ENCODE measurements at places on chromosomes 3 and 15. TPM values are rescaled to one million over a fixed set of nuclear protein-coding genes. Genes with fewer than 3 reads are reported as not detected.

- no peaks in the 10 kb centered on the region for H3K27me3 ChIP-seq
- no peak for DNase-seq
- H3K36me3 ChIP-seq, result no peaks in the 10 kb centered on the region
- no peaks in the 10 kb centered on the region for H3K4me1 ChIP-seq
- H3K27ac ChIP-seq, result no peak overlapping the region
Measured at GRCh38 chr15:20659265-20659664, 117.7 kb upstream of the GOLGA6L6 start.

DNA sequence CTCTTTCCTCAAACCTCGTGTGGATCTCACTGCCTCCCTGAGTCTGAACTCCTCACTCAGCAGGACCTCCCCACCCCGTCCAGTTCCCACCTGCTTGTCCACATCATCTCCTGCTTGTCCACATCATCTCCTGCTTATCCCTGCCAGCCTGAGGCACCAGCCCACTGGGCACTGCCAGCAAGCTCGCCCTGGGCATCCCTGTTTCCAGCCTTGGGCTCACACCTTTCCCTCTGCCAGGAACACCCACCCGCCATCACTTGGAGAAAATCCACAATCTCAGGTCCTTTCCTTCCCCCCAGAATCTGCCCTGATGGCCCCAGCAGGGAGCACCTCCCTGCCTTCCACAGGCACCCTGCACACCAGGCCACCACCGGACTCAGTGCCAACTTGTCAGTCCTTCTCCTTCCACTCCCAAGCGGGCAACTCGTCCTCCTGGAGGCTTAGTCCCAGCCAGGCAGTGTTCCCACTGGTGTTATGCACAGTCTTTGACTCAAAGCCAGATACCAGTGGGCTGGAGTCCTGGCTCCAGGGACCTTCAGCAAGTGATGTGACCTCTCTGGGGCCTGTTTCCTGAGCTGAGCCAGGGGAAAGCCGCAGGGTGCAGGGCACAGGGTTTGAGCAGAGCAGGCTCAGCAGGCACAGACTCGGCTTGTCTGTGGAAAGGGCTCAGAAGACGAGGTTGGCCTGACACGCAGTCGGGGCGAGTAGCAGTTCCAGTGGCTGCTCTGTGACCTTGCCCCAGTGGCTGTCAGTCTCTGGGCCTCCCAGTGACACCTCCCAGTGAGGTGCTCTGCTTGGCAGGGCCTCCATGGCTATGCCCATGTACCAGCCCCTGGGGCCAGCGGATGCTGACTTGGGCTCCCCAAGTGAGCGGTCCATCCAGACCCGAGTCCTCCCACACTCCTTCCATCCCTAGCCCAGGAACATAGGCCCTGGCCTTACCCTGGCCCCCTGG is 9.5 kb upstream of the MESP2 start:
- no peaks in the 10 kb centered on the region for H3K27me3 ChIP-seq
- H3K4me3 ChIP-seq, result no peak overlapping the region
- no peak overlapping the region for H3K27ac ChIP-seq

DNA sequence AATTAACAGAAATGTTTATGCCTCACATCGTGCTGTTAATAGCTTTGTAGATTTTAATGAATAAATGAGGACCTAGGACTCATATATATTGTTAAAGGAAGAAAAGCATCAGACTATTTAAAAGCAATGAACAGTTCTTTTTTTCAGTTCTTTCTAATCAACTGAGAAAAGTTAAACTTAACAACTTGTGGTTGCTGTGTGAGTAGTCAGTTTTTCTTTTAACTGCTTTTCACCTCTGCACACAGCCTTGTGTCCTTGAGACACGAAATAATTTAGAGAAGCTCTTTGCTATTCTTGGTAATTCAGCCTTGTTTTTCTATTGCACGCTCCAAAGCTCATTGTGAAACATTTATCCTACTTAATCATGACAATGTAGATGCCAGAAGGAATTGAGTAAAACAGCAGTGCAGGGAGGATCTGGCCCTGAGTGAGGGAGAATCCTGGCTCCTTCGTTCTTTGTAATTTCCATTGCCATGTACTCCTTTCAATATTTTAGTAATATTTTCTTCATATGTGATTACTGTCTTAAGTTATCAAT is 499.0 kb downstream of the PYDC2 start:
- no peak for DNase-seq
- no peaks in the 10 kb centered on the region for H3K4me1 ChIP-seq
- no peak overlapping the region for H3K4me3 ChIP-seq
- no peaks in the 10 kb centered on the region for H3K27me3 ChIP-seq
- no peaks in the 10 kb centered on the region for H3K36me3 ChIP-seq
- H3K27ac ChIP-seq, result no peak overlapping the region

GRCh38 chr3:60855250-60855649 is 396.0 kb downstream of the FHIT start:
- no peak overlapping the region for H3K4me3 ChIP-seq
- H3K36me3 ChIP-seq, result no peaks in the 10 kb centered on the region
- H3K4me1 ChIP-seq, result no peaks in the 10 kb centered on the region
- no peak for DNase-seq

DNA sequence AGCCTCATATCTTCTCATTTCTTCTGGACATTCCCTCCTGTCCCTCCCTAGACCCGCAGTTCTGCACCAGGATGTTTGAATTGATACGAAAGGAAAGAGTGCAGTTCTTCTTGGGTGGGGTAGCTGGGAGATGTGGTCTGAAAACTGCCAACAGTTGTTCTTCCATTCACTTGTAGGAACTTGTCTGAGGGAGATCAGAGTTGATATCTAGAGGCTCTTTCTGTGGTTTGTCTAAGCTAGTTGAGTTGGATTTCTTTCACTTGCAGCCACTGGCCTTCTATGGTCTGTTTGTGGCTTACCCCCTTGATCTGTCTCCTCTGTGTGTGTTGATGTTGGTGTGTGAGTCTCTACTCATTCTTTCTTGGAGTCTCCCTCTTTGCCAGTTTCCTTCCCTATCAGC is 42.5 kb upstream of the PIK3CB start:
- no peaks in the 10 kb centered on the region for H3K4me1 ChIP-seq
- no peaks in the 10 kb centered on the region for H3K27me3 ChIP-seq
- H3K36me3 ChIP-seq, result no peaks in the 10 kb centered on the region
- H3K27ac ChIP-seq, result no peak overlapping the region
- no peak for DNase-seq

DNA sequence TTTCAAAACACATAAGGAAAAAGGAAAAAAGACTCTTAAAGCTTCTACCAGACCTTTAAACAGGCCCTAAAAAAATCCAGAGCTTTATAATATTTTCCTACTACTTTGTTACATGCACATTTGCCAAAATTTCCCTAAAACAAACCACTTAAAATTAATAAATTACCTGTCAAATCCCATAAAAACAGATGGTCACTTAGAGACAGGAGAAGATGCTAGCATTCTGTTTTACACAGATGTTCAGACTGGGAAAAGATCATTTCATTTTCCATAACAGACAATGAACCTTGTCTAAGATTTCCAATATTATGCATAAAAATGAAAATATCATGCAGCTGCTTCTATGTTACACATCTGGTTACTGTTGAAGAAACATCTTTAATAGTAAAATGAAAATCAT is 66.6 kb downstream of the SUCLG2 start:
- no peaks in the 10 kb centered on the region for H3K27me3 ChIP-seq
- H3K36me3 ChIP-seq, result no peaks in the 10 kb centered on the region
- DNase-seq, result no peak
- no peak overlapping the region for H3K27ac ChIP-seq

GRCh38 chr15:64903326-64903950 is 8.3 kb upstream of the ANKDD1A start:
- H3K27ac ChIP-seq, result no peak overlapping the region
- no peaks in the 10 kb centered on the region for H3K4me1 ChIP-seq
- no peak for DNase-seq
- no peak overlapping the region for H3K4me3 ChIP-seq

- H3K27ac ChIP-seq, result no peak overlapping the region
- H3K27me3 ChIP-seq, result no peaks in the 10 kb centered on the region
- H3K4me3 ChIP-seq, result no peak overlapping the region
- DNase-seq, result no peak
- no peaks in the 10 kb centered on the region for H3K4me1 ChIP-seq
Measured at GRCh38 chr3:24582431-24583403, 88.1 kb upstream of the THRB start.

Gene ZIC4
- total RNA-seq, result not detected

Gene PLA2G4F
- total RNA-seq, result not detected

Gene CA12
- 0.49 TPM for total RNA-seq

Gene SLC35G2
- total RNA-seq, result 4.3 TPM

Gene COL6A5
- total RNA-seq, result not detected

Gene IL17RD
- 18.9 TPM for total RNA-seq

Gene CHST13
- not detected for total RNA-seq
